ENCODE measurements at places on chromosomes 7 and 10. TPM values are rescaled to one million over a fixed set of nuclear protein-coding genes. Genes with fewer than 3 reads are reported as not detected.

DOCK1 gene
- total RNA-seq, result 18.6 TPM

FANK1 gene
- 2.5 TPM for total RNA-seq

KEL gene
- total RNA-seq, result 3.0 TPM

RHOBTB1 gene
- total RNA-seq, result 40.6 TPM

IL6 gene
- not detected for total RNA-seq

PHKG1 gene
- total RNA-seq, result 3.6 TPM

PITX3 gene
- not detected for total RNA-seq

PARP12 gene
- total RNA-seq, result 3.0 TPM

TMEM229A gene
- total RNA-seq, result 1.7 TPM

GIMAP1 gene
- total RNA-seq, result 0.94 TPM

GHRHR gene
- not detected for total RNA-seq

MALRD1 gene
- 3.6 TPM for total RNA-seq

ZWINT gene
- total RNA-seq, result 5.0 TPM

NKX2-3 gene
- total RNA-seq, result not detected

R3HCC1L gene
- 17.3 TPM for total RNA-seq

SNX10 gene
- total RNA-seq, result 61.5 TPM

ZNHIT1 gene
- 35.7 TPM for total RNA-seq

TUBB8 gene
- total RNA-seq, result not detected

EXOC6 gene
- 147 TPM for total RNA-seq

CCL24 gene
- total RNA-seq, result not detected

BTAF1 gene
- total RNA-seq, result 90.6 TPM

HMX3 gene
- not detected for total RNA-seq

PRLHR gene
- total RNA-seq, result 4.1 TPM

ZNF488 gene
- 1.9 TPM for total RNA-seq

MDFIC gene
- total RNA-seq, result 7.0 TPM

IGFBP3 gene
- 4.2 TPM for total RNA-seq

GIMAP7 gene
- 2.7 TPM for total RNA-seq

RAB19 gene
- total RNA-seq, result not detected
